ENCODE measurements at places on chromosomes 6 and 20.

- DNase-seq: no peak
- no peaks in the 10 kb centered on the region for H3K27me3 ChIP-seq
- H3K4me3 ChIP-seq: no peak overlapping the region
- H3K4me1 ChIP-seq: no peaks in the 10 kb centered on the region
- H3K27ac ChIP-seq: no peak overlapping the region
Measured at GRCh38 chr6:124393536-124393935, 568.7 kb upstream of the RNF217 start.

DNA sequence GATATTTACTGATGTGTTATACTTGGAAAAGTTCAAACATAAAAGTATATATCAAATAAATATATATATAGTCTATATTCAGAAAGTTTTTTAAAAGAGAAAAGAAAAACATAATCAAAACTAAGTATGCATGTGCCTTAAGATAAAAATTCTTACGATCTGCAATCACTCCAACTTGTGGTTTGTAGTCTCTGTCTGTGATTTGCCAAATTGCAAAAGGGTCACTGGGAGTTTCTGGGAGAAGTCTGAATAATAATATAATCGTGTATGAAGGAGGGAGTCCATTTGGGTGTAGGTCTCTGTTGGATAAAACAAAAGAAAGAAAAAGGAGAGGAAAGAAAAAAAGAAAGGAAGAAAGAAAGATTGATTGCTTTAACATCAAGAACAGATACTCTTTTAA lies 92.4 kb downstream of the COL12A1 start:
- no peak for DNase-seq
- H3K36me3 ChIP-seq: no peaks in the 10 kb centered on the region
- H3K4me1 ChIP-seq: no peaks in the 10 kb centered on the region
- no peak overlapping the region for H3K4me3 ChIP-seq

GRCh38 chr6:143486752-143487151 lies 24.8 kb downstream of the FUCA2 start:
- no peak for DNase-seq
- H3K4me3 ChIP-seq: no peak overlapping the region
- H3K36me3 ChIP-seq: peaks cover 12% of the 10 kb centered on the region
- H3K4me1 ChIP-seq: no peaks in the 10 kb centered on the region
- H3K27me3 ChIP-seq: no peaks in the 10 kb centered on the region

DNA sequence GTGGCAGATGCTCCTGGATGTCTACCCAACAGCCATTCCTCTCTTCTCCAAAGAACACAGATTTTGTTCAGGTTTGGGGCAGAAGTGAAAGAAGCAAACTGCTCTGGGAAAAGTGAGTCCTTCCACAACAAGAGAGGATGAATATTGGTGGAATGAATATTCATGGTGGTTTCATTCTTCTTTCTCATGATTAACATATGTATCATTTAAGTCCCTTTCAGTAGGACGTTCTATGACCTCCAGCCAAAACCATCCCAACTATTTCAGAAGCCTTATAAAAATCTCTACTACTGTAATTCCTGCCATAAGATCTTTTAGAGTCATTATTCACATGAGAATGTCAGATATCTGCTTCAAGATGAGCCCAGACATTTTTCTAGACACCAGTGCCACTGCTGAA lies 44.4 kb downstream of the MDN1 start:
- H3K27ac ChIP-seq: no peak overlapping the region
- no peak for DNase-seq
- H3K27me3 ChIP-seq: no peaks in the 10 kb centered on the region
- H3K36me3 ChIP-seq: peaks cover 32% of the 10 kb centered on the region
- no peak overlapping the region for H3K4me3 ChIP-seq
- no peaks in the 10 kb centered on the region for H3K4me1 ChIP-seq

- peaks cover 22% of the 10 kb centered on the region for H3K4me1 ChIP-seq
- no peak for DNase-seq
- H3K27ac ChIP-seq: peak overlapping the region; percentile 84
- peak overlapping the region; percentile 5 for H3K4me3 ChIP-seq
- peaks cover 5% of the 10 kb centered on the region for H3K27me3 ChIP-seq
- H3K36me3 ChIP-seq: peaks cover 5% of the 10 kb centered on the region
Measured at GRCh38 chr20:63940472-63941266, 15.5 kb downstream of the UCKL1 start.

GRCh38 chr6:19325335-19325789 lies 511.8 kb upstream of the ID4 start:
- no peak overlapping the region for H3K4me3 ChIP-seq
- DNase-seq: no peak
- no peaks in the 10 kb centered on the region for H3K27me3 ChIP-seq
- H3K27ac ChIP-seq: no peak overlapping the region
- H3K36me3 ChIP-seq: no peaks in the 10 kb centered on the region

Measured in immature natural killer cell (primary cell).